ENCODE measurements at places on chromosomes 7 and 10.

DNA sequence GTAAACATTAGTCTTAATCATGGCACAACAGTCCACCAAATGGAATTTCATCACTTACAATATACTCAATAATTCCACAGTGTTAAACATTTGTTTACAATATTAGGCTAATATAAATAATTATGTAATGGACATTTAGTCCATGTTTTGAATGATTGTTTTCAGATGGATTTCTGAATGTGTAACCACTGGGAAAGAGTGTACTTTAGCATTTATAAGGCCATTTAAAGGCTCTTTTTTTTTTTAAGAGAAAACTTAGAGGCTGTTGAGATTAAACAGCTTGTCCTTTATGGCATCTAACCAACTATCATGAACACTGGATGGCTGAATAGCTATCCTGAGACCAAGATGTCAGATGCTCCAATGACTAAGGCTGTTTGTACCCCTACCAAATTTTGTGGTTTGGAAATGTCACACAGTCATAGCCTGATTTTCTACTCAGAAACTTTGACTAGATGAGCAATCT is 248.3 kb upstream of the GLI3 start:
- peaks cover 9% of the 10 kb centered on the region for H3K4me1 ChIP-seq
- peaks cover 9% of the 10 kb centered on the region for H3K27me3 ChIP-seq
- DNase-seq, result no peak
- no peaks in the 10 kb centered on the region for H3K36me3 ChIP-seq
- no peak overlapping the region for H3K4me3 ChIP-seq

DNA sequence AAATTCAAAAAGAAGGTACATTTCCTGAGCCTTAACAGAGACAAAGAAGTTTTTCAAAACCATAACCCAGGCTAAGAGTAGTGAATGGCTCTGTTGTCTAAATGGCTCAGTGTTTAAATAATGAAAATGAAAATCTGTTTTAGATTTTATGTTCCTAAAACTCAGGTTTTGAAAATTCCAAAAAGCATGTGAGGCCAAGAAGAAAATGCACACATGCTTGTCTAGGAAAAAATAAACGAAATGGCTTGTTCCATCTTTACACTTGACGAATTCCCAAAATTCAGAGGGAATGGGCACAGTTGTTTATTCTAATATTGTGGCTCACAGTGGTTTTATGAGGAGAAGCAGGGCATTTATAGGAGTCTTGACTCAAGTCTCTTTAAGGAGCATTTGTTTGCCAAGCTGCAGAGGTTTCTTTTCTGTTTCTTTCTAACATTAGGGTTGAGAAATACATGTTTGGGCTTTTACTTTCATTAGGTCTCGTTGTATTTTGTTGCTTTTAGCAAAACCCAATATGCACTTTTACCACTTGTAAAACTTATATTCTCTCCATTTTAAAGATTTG is 527.6 kb upstream of the ANKRD30A start:
- no peak overlapping the region for H3K4me3 ChIP-seq
- DNase-seq, result no peak
- no peak overlapping the region for H3K27ac ChIP-seq
- no peaks in the 10 kb centered on the region for H3K36me3 ChIP-seq

GRCh38 chr7:8211725-8212096 is 50.3 kb downstream of the ICA1 start:
- H3K27me3 ChIP-seq, result no peaks in the 10 kb centered on the region
- no peak for DNase-seq
- H3K4me1 ChIP-seq, result peaks cover 99% of the 10 kb centered on the region
- no peaks in the 10 kb centered on the region for H3K36me3 ChIP-seq
- H3K4me3 ChIP-seq, result no peak overlapping the region

- H3K27ac ChIP-seq, result no peak overlapping the region
- no peak for DNase-seq
- no peak overlapping the region for H3K4me3 ChIP-seq
- peaks cover 53% of the 10 kb centered on the region for H3K36me3 ChIP-seq
- peaks cover 45% of the 10 kb centered on the region for H3K4me1 ChIP-seq
- no peaks in the 10 kb centered on the region for H3K27me3 ChIP-seq
Measured at GRCh38 chr10:113858541-113858940, 4.1 kb downstream of the NHLRC2 start.

DNA sequence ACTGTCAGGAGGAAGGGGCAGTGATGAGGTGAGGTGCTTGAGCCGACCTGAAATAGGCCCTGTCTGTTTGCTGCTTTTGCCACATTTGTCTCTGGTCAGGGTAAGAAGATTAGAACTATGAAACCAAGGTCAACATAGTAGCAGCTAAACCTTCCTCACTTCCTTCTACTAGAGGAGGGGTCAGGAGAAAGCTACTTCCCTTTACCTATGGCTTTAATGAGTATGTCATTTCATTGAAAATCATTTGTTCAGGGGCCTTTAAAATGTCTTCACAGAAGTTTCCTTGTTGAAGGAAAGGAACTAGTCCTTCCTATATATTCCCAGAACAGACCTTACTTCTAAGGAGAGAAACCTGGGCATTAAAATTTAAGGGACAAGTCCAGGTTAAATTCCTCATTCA is 19.0 kb downstream of the HYAL4 start:
- DNase-seq, result no peak
- peaks cover 11% of the 10 kb centered on the region for H3K4me1 ChIP-seq
- no peaks in the 10 kb centered on the region for H3K27me3 ChIP-seq

- peaks cover 9% of the 10 kb centered on the region for H3K36me3 ChIP-seq
- no peak overlapping the region for H3K4me3 ChIP-seq
- H3K27ac ChIP-seq, result no peak overlapping the region
Measured at GRCh38 chr7:37531225-37531624, 82.6 kb upstream of the ELMO1 start.

- H3K4me1 ChIP-seq, result peaks cover 55% of the 10 kb centered on the region
- peaks cover 65% of the 10 kb centered on the region for H3K27me3 ChIP-seq
- DNase-seq, result no peak
- no peak overlapping the region for H3K27ac ChIP-seq
Measured at GRCh38 chr10:968546-969199, 19.6 kb upstream of the GTPBP4 start.

- H3K36me3 ChIP-seq, result peaks cover 5% of the 10 kb centered on the region
- H3K4me1 ChIP-seq, result peaks cover 24% of the 10 kb centered on the region
- no peak overlapping the region for H3K4me3 ChIP-seq
- H3K27me3 ChIP-seq, result peaks cover 4% of the 10 kb centered on the region
- H3K27ac ChIP-seq, result no peak overlapping the region
Measured at GRCh38 chr7:18962031-18962430, 155.4 kb downstream of the TWIST1 start.

DNA sequence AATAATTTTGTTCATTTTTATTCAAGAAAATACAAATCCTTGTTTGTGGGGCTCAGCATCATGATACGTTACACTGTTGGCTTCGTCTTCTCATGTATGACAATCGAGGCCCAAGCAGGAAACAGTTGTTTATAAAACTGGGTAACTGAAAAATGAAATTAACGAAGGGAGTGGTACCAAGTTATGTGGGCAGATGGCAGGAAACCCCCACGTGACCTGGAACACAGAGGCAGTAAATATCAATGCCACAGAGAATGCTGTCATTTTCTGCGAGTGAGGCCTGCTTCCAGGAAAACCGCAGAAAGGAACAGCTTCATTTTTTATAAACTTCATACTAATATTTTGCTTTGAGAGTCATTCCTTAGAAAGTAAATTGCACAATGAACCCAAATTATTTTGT is 201.0 kb upstream of the ADARB2 start:
- H3K27ac ChIP-seq, result no peak overlapping the region
- H3K27me3 ChIP-seq, result peaks cover 7% of the 10 kb centered on the region
- H3K4me1 ChIP-seq, result peaks cover 12% of the 10 kb centered on the region
- H3K4me3 ChIP-seq, result no peak overlapping the region
- H3K36me3 ChIP-seq, result no peaks in the 10 kb centered on the region

- no peaks in the 10 kb centered on the region for H3K36me3 ChIP-seq
- H3K27ac ChIP-seq, result no peak overlapping the region
- peaks cover 14% of the 10 kb centered on the region for H3K27me3 ChIP-seq
Measured at GRCh38 chr10:11403116-11403515, 208.3 kb downstream of the USP6NL start.

DNA sequence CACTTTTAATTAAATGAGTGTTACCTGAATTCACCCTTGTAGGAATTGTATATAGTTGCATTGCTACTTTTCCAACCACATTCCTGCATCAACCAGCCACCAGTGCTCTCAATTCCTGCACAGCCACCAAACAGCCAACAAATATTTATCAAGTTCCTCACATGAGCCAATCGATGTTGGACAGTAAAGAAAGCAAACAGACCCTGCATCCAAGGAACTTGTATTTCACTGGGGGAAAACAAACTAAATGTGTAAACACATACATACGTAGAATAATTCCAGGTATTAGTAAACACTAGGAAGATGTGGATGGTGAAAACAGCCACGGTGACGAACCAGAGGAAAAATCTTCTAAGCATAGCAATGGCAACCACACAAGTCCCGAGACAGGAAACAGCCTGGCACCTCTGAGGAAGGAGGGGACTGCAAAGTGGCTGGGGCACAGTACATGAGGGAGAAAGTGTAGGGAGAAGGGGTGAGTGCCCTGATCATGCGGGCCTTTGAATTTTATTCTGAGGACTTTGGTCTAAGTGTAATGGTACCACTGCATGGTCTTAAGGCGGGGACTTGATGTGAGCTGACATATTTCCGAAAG is 111.2 kb downstream of the XRCC2 start:
- H3K36me3 ChIP-seq, result no peaks in the 10 kb centered on the region
- no peak overlapping the region for H3K27ac ChIP-seq
- no peak overlapping the region for H3K4me3 ChIP-seq
- H3K4me1 ChIP-seq, result peaks cover 11% of the 10 kb centered on the region
- DNase-seq, result no peak
- peaks cover 30% of the 10 kb centered on the region for H3K27me3 ChIP-seq

DNA sequence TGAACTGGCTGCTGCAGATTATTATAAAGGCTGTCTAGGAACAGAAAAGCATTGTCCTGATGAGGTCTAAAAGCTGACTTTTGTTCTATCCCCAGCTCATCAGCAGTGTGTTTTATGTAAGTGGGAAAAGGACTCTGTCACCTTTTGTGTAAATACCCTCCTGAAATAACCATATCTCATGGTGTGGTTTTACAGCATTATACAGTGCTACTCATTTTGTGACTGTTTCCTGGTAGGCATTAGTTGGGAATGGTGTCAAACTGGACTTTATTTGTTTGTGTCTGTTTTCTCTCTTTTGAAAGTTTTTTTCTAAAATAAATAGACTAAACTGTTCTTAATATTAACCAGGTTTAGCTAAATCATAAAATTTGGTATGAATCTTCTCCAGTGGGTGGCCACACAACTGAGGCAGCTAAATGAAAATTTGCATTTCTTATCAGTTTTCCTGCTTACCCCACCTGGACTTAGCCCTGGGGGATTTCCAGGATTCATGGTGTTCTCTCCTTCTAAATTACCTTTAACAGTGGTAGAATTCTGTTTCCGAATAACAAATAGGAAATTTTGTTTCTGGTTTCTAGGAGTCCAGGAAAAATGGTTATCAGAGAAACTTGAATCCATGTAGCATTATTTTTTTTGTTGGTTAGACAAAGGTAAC is 140.9 kb downstream of the LHFPL3 start:
- DNase-seq, result no peak
- no peaks in the 10 kb centered on the region for H3K36me3 ChIP-seq
- no peak overlapping the region for H3K27ac ChIP-seq
- no peak overlapping the region for H3K4me3 ChIP-seq
- no peaks in the 10 kb centered on the region for H3K4me1 ChIP-seq

DNA sequence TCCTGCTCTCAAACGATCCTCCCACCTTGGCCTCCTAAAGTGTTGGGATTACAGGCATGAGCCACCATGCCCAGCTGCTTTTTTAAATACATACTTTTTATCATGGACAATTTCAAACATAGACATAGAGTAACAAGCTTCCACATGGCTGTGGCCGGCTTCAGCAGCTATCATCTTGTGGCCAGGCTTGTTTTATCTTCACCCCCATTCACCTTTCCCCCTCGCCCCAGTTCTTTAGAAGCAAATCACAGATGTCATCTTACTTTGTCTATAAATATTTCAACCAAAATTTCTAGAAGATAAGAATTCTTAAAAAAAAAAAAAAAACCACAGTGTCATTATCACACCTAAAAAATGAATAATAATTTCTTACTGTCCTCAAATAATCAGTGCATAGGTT is 5.9 kb downstream of the FOXK1 start:
- H3K4me1 ChIP-seq, result peaks cover 76% of the 10 kb centered on the region
- H3K4me3 ChIP-seq, result no peak overlapping the region
- peak overlapping the region; percentile 89 for H3K27ac ChIP-seq
- H3K27me3 ChIP-seq, result peaks cover 4% of the 10 kb centered on the region
- no peak for DNase-seq

DNA sequence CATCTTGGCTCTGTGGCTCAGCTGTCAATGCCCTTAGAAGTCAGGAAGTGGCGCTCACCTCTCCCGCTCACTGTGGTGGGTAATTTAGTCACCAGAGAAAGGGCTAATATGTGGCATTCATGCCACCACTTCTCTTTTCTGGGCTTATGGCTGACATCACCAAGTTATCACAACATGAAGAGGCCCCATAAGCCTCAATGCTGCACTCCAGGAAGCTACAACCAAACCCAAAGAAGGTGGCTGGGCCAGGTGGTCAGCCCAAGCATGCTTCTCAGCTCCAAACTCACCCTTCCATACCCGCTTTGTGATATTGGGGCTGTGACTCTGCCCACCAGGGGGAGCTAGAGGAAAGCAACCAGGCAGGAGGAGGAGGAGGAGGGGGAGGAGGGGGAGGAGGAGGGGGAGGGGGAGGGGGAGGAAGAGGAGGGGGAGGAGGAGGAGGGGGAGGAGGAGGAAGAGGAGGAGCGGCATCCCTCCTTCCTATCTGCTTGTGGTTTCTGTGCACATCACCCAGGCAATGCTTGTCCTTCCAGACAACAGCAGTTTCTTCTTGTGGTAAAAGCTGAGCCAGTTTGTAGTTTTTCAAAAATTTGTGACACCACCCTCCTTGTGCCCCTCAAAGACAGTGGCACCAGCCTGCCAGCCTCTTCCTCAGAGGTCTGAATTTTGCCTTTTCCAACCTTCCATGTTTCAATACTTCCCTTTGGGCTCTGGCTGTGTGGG is 42.1 kb downstream of the CYP26A1 start:
- peaks cover 16% of the 10 kb centered on the region for H3K27me3 ChIP-seq
- H3K36me3 ChIP-seq, result peaks cover 3% of the 10 kb centered on the region
- peak; percentile 63 for DNase-seq
- no peak overlapping the region for H3K27ac ChIP-seq
- peaks cover 30% of the 10 kb centered on the region for H3K4me1 ChIP-seq

DNA sequence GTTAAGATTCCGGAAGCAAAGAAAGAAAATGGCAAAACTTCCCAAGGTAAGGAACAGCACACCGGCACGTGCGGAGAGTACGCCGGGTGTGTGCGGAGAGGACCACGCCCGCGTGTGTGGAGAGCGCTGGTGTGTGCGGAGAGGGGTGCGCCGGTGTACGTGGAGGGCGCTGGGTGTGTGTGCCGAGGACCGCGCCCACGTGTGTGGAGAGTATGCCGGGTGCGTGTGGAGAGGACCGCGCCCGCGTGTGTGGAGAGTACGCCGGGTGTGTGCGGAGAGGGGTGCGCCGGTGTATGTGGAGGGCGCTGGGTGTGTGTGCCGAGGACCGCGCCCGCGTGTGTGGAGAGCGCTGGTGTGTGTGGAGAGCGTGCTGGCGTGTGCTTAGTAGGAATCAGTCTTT is 48.6 kb upstream of the DPYSL4 start:
- H3K27me3 ChIP-seq, result peaks cover 3% of the 10 kb centered on the region
- no peaks in the 10 kb centered on the region for H3K36me3 ChIP-seq
- H3K4me3 ChIP-seq, result no peak overlapping the region
- H3K4me1 ChIP-seq, result peaks cover 4% of the 10 kb centered on the region
- no peak overlapping the region for H3K27ac ChIP-seq

- no peaks in the 10 kb centered on the region for H3K36me3 ChIP-seq
- H3K4me3 ChIP-seq, result no peak overlapping the region
- H3K27me3 ChIP-seq, result peaks cover 4% of the 10 kb centered on the region
- H3K27ac ChIP-seq, result peak overlapping the region; percentile 21
Measured at GRCh38 chr7:71630516-71630915, 498.6 kb downstream of the GALNT17 start.
